Epithelial cell of umbilical artery (primary cell): ENCODE measurements at places on chromosomes 3 and 15. TPM values are rescaled to one million over a fixed set of nuclear protein-coding genes. Genes with fewer than 3 reads are reported as not detected.

Gene SI
- total RNA-seq, result not detected in 2 replicates

Gene FBXW12
- not detected in 2 replicates for total RNA-seq

Gene MAGEL2
- total RNA-seq, result 0.15 and 0.32 TPM in 2 replicates

Gene AGBL1
- not detected in 2 replicates for total RNA-seq

Gene SLC28A1
- total RNA-seq, result not detected in 2 replicates

Gene REC114
- not detected in 2 replicates for total RNA-seq

Gene IL5RA
- total RNA-seq, result not detected in 2 replicates

Gene PLSCR5
- total RNA-seq, result not detected in 2 replicates

Gene ALPK3
- total RNA-seq, result 9.1 and 13.1 TPM in 2 replicates

Gene COL6A6
- not detected in 2 replicates for total RNA-seq

Gene WDR72
- not detected in 2 replicates for total RNA-seq

Gene MINDY4B
- total RNA-seq, result not detected in 2 replicates

Gene SLC24A5
- under 0.01 TPM in 1 of 2 replicates, not detected in the other for total RNA-seq

Gene ABCF3
- total RNA-seq, result 39.2 and 41.6 TPM in 2 replicates

Gene CD86
- total RNA-seq, result not detected in 2 replicates

Gene CAPN3
- total RNA-seq, result 0.15 and 0.32 TPM in 2 replicates

Gene SPINK8
- total RNA-seq, result not detected in 2 replicates

Gene RBP2
- not detected in 2 replicates for total RNA-seq

Gene ITIH1
- not detected in 2 replicates for total RNA-seq

Gene ISG20
- total RNA-seq, result 13.0 and 17.2 TPM in 2 replicates
